ENCODE measurements at places on chromosomes 3 and 15.

- DNase-seq = peak; percentile 50
Observed at GRCh38 chr3:13714251-13714916, 165.5 kb downstream of the FBLN2 start.

GRCh38 chr15:91482799-91483198, 370.7 kb upstream of the SLCO3A1 start:
- DNase-seq = no peak

DNA sequence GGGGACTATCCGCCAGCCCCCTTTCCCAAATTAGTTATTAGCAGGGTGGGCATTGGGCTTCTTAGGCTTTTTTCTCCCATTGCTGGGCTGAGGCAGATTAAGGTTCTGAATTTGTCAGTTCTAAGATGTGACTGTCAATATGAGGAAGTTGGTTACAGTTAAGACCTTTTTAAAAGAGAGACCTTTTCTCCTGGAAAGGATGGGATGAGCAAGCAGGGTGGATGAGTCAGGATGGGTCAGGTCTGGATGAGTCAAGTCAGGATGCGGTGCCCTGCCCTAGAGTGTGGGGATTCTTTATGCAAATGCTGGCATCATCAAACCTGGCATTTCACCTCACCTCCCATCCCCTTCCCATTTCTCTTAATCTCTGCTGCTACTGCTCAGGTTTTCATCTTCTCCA, 1.9 kb downstream of the AEN start:
- DNase-seq = no peak

- no peak for DNase-seq
Observed at GRCh38 chr15:60128710-60129109, 124.6 kb downstream of the FOXB1 start.

- no peak for DNase-seq
Observed at GRCh38 chr15:96692826-96693225, 362.3 kb downstream of the NR2F2 start.

DNA sequence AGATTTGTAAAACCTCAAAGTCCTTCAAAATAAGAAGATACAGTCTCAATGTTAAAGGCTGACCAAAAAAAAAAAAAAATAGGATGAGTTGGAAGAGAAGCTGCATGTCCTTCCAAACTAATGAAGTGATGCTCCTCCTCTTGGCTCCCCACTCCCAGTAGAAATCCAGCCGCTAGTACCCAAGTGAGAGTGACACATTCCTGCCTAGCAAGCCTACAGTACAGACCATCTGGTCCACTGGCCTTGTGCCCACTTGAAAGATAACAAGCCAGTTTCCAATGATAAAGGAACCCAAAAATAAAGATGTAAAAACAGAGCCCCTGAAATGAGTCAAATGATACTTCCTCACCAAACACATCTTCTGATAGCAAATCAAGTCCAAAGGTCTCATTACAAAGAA, 258.7 kb upstream of the NSMCE3 start:
- DNase-seq = no peak

DNA sequence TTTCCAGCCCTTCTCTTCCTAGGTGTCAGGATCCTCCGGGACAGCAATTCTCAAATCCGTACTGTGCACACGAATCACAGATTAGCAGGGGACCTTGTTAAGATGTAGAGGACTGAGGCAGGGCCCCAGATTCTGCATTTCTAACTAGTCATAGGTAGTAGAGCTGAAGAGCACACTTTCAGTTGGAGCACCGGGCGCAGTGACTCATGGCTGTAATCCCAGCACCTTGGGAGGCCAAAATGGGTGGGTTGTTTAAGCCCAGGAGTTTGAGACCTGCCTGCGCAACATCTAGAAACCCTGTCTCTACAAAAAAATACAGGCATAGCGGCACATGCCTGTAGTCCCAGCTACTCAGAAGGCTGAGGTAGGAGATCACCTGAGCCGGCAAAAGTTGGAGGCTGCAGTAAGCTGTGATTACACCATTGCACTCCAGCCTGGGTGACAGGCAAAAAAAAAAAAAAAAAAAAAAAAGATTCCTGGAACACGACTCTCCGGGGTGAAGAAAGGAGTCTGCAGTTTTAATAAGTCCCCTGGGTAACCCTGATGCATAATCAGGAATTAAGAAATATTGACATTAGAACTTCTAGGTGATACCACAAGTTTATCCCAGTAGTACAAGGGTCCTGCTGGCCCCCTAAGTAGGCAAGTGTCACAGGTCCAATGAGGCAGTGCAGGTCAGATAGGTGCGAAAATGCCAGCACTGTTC, 21.4 kb upstream of the IGDCC3 start:
- DNase-seq = no peak

- DNase-seq = peak; percentile 79
Observed at GRCh38 chr15:82043796-82044372, 1.9 kb downstream of the MEX3B start.

- no peak for DNase-seq
Observed at GRCh38 chr3:194097141-194097882, 38.6 kb upstream of the HES1 start.

GRCh38 chr3:53729159-53729558, 117.1 kb downstream of the CHDH start:
- no peak for DNase-seq

DNA sequence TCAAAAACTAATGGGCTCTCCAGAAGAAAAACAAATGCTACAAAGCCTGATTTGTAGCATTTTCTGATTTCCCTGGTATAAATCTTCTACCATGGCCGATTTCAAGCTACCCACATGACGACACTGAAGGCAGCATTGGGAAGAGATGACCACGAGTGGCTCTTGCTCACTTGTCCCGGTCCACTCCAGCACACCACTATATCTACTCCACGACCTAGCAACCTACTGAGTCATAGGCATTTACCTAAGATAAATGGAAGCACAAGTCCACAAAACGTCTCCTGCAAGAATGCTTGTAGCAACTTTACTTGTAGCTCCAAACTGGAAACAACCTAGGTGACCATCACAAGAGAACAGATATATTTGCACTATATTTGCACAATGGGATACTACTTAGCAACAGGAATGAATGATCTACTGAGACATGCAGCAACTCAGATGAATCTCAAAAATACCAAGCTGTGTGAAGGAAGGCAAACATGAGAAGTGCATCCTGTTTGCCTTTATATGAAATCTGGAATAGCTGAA, 60.8 kb upstream of the HES1 start:
- no peak for DNase-seq

DNA sequence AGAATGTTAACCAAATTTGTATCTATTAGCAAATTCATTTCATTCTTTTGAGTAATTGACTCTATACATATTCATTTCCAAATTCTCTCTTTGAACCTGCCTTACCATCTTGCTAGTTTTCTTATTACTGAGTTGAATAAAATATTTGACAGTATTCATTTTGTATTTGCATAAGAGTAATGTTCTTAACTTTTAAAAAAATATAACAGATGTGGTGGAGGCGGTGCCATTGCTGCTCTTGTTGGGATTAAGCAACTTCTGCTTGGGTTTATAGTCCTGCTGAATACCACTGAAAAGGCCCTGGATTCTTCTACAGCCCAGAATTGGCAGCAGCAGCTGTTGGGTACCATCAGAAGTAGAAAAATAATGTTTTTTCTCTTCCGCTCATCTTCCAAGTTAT, 148.9 kb upstream of the PEX5L start:
- no peak for DNase-seq

DNA sequence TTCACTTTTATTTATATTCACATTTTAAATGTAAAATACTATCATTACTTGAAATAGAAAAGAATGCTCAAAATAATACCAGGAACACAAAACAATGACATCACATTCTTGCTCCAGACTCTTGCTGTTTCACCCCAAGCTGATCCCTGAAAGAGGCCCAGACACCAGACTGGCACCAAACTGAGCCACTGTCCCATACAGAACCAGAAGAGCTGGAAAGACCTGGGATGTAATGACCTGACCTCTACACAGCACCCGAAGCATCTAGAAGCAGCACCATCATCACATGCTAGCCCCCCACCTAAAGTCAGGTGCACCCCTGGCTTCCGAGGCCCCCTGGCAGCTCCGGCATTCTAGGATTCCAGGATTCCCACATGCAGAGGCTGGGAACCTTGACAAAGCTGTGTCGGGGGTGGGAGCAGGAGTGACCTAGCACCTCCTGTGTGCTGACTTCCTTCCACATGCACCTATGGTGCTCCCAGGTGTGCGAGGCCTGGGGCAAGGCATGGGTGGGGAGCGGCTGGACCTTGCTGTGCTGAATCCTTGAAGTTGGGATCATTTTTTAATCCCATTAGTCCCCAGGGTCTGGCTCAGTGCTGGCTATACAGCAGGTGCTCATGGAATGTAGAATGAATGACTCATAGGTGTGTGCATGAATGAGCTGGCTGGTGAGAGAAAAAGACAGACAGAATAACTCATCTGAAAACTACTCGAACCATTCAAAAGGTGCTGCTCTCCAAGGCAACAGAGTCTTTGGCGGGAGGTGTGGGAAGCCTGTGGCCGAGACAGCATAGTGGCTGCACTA, 144.7 kb upstream of the IQSEC1 start:
- DNase-seq = no peak

DNA sequence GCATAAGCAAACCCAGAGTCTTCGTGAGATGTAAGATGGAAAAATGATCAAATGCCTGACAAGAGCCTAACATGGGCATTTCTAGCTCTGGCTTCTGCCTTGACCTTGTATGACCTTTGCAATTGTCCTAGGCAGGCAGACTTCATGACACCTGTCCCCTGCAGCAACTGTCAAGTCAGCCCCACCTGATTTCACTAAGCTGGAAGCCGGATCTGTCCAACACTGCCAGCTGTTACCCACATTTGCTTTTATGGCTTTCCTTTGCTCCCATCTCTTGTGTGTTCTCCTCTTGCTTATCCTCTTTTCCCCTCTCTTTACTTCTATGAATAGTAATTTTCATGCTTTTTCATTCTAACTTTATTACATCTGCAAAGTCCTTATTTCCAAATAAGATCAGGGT, 48.5 kb upstream of the TNIK start:
- no peak for DNase-seq

GRCh38 chr15:29857221-29857789, 35.0 kb upstream of the TJP1 start:
- no peak for DNase-seq

All from lower leg skin (tissue), 4 donors.